ENCODE measurements at places on chromosomes 11 and 22.

DNA sequence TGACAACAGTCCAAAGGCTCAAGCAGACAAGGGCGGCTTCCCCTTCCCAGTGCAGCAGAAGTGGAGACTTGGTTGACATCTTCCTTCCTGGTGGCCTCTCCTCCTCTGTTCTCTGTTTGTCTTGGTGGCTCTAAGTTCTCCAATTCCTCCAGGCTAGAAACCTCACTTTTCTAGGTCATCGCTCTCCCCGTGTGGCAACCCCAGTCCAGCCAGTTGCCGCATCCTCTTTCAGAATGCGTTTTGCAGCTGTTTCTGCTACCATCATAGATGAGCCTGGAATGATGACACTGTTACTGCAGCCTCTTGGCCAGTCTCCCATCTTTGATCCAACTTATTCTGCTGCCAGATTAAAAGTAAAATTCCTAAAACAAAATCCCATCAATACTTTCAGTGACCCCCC lies 201.5 kb downstream of the TRIM29 start:
- DNase-seq = no peak

DNA sequence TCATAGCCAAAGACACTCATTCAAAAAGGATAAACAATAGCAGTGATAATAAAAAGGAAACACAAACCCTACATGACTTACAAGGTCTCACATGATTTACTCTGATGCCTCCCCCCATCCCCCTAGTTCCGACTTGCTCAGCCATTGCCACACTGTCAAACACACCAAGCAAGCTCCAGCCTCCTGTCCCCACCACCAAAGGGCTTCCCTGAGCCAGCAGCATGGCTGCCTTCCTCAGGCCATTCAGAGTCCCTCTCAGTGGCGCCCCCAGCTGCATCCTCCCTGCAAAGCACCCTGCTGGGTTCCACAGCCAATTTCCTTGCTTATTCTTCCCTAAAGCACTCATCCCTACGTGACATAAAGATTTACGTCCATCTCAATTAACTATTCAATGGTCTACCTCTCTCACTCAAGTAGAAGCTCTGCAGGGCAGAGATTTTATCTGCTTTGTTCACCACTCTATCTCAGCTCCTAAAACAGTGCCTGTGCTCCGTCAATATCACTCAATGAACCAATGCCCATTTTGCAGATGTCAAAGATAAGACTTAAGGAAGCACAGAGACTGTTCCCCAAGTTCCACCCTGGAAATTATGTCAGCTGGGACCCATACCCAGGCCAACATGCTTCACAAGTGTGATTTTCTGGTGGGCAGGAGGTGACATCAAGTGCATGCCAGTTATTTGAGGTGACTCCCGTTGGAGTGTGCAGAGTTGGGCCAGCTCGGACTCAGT lies 106.9 kb downstream of the SYN3 start:
- no peak for DNase-seq

- no peak for DNase-seq
Measured at GRCh38 chr22:41096391-41096790, 4.0 kb downstream of the EP300 start.

GRCh38 chr11:27350511-27350910 lies 12.5 kb downstream of the CCDC34 start:
- DNase-seq = no peak

GRCh38 chr11:66855574-66856495 lies 1.0 kb upstream of the LRFN4 start:
- peak; percentile 84 for DNase-seq

GRCh38 chr11:124812876-124813275 lies 12.7 kb upstream of the MSANTD2 start:
- no peak for DNase-seq

DNA sequence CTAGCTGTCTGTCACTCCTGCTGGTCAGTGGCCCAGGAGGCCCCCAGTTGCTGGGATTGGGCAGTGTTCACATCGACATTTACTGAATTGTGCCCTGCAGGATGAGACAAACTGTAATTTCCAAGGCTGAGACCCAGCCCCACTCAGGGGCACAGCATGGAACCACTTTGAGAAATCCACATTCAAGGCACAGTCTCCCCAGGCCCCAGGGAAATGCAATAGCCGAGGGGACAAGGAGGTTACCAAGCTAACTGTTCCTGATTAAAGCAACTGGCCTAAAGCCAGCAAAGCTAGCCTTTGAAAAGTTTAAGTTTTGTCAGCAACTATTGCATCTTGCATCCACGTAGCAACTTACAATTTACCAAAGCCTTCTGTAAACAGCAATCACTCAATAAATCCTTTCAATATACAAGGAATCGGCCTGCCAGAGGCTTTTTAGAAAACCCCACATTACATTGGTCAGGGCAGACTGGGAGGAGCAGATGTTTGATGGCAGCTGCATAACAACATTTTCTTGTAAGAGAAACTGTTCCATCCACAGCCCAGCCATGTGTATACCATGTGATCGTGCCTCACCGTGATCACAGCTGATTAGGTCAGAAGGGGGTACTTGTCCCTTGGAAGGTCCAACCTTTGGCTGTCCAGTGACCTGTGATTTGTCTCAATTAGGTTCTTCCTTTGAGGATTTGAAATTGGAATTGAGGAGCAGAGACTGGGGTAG lies 103.9 kb downstream of the TENM4 start:
- no peak for DNase-seq

DNA sequence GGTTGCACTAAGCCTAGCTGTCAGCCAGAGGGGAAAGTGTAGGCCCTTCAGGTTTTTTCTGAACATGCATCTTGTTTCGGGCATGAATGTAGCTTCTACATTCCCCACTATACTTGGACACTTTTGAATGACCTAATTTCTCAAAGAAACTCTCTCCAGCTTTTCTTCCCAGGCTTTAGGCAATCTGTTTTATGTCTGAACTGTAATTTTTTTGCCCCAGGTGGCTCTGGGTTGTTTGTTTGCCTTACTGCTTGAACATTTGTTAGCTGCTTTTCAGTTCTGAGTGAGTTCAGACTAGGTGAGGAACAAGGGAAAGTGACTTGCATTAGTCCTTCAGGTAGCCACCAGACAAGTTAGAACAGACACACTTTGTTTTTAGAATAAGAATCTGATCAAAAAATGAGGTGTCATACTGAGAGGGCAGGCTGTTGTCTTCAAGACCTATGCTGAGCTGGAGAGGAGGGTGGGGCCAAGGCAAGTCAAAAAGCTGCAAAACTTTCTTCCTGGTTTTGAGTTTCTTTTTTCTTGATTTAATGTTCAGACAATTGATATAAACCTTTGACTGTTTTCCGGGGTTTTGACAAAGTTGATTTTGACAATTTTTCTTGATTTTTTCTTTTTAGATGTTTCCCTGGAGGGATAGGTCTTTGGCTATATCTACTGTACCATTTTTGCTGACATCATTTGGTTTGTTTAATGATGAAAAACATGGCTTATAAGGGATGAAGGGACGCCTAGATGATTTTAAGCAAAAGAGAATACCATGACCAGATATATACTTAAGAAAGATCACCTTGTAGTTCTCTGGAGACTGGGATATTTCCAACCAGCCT lies 182.8 kb downstream of the WNT11 start:
- DNase-seq = no peak

DNA sequence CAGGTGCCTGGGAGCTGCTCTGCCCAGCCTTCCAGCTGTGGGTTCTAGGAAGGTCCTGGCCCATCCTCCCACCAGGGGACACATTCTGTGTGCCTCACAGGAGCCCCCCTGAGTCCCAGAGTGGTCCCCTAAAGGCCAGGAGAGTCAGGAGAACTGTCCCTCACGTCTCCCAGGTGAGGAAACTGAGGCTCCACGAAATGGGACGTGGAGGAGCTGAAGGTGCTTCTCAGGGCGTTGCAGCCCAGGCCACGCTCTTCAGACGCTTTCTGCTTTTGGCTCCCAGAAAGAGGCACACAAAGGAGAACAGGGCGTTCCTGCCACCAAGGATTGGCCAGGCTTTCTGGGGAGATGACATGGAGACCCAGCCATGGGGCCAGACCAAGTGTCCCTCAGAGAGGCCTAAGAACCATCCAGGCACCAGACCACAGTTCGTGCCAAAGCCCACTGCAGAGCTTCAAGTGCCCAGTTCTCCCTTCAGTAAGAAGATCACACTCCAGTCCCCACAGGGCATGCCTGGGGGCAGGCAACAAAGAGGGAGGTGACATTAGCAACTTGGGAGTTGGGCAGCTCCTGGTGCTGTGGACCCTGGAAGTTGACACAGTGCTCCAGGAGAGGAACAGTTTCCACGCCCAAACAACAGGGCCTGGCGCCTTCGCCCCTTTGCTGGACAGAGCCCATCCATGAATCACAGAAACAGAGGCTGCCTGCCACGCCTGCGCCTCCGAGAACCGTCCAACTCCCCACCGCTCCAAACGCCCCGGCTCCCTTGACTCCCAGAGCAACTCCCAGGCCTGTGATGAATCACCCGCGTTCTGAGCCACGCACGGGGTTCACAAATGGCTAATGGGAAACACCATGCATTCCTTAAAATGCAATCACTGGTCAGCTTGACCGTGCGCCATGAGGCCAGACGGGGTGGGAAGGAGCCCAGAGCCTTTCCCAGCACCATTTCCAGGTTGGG lies 589.2 kb downstream of the BRD1 start:
- DNase-seq = no peak

GRCh38 chr11:128483211-128483788 lies 104.1 kb downstream of the ETS1 start:
- peak; percentile 80 for DNase-seq

DNA sequence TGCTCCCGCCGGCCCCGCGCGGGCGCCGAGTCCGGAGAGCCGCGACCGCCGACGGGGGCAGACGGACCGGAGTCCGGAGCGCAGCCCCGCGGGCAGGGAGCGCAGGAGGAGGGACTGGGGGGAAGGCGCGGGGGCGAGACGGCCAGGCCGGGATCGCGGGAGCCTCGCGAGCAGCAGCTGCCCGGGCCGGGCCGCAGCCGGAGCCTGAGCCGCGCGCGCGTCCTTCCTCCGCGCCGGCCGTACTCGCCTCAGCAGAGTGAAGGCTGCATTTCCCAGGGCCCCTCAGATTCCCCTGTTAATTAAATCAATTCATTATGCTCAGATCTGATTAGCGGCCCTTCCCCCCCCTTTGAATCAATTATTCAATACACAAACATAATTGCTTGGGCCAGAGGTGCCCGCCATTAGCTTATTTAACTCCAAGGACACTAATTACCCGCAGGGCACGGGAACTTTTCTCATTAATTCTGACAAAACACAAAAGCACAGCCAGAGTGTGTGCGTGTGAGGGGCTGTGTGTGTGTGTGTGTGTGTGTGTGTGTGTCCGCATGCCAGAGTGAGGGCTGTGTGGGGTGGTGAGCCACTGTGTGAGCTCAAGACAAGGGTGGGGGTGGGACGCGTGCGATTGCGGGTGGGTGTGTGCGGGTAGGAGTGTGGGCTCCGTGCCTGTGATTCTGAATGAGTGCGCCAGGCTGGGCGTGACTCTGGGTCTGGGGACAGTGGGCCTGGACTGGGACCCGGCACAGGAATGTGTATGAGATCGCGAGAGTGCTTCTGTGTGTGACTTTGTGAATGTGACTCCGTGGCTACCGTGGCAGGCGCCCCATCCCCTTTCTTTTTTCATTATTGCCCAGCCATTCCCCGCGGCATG lies 5.1 kb upstream of the LMO1 start:
- no peak for DNase-seq

GRCh38 chr11:128189823-128190222 lies 397.5 kb downstream of the ETS1 start:
- DNase-seq = no peak

- no peak for DNase-seq
Measured at GRCh38 chr11:65488273-65489034, 10.4 kb upstream of the MALAT1 start.

DNA sequence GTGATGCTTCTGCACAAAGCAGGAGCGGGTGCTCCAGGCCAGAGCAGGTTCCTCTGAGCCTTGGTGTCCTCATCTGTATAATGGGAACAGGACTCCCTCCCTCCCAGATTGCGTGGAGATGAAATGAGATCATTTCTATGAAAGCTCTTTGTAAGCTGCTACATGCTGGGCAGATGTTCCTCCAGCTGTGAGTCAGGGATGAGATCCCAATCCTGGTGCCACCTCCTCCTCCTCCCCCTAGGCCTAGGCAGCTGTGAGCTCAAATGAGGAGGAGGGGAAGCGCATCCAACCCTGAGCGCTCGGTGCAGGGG lies 7.0 kb upstream of the CABP2 start:
- DNase-seq = no peak

GRCh38 chr11:114815761-114816160 lies 137.4 kb downstream of the NXPE2 start:
- DNase-seq = no peak

DNA sequence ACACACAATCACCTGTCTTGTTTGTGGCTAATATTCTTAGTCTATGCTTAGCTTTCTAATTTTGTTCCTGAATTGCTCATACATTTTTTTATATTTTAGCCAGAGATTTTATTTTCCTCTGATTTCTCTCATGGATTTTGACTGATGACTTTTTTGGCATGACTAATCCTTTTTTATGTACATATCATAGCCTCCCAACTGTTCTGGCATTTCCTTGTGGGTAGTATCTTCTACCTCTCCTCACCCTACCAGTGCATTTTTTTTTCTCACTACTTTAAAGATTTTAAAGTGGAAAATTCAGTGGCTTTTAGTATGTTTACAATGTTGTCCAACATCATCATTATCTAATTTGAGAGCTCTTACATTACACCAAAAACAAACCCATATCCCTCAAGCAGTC lies 84.4 kb upstream of the TENM4 start:
- no peak for DNase-seq

DNA sequence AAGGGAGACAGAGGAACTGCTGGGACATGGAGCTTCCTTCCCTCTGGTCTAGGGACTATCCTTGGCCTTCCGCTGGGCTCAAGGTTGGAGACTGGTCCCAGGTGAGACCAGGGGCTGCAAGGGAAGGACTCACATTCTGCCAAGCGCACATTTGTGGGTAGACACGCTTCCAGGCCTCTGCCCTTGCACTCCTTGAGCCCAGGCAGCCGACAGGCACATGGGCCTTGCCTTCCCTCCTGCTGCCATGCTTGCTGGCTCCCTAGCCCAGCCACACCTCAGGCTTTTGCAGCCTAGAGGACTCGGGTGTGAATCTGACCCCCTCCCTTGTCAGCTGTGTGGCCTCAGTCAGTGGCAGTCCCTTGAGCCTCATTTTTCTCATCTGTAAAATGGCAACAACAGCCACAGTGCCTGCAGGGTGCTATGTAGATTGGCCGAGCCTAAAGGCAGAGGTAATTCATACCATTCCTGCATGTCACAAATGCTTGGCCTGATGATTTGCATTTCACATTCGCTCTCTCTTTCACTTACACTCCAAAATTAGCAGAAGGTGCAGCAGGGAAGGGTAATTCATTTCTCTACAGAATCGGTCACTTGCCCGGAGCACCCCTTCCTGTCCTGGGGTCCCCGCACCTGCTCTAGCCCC lies 57.6 kb upstream of the NECTIN1 start:
- DNase-seq = no peak

GRCh38 chr22:39470451-39471291 lies 13.9 kb downstream of the MGAT3 start:
- no peak for DNase-seq

Data from CD4-positive, alpha-beta T cell treated with Interleukin-21 for 1 hour (primary cell).